Progenitor cell of endocrine pancreas (in vitro differentiated cells): ENCODE measurements at places on chromosomes 5 and 9. TPM values are rescaled to one million over a fixed set of nuclear protein-coding genes. Genes with fewer than 3 reads are reported as not detected.

- peak overlapping the region; percentile 44 for H3K4me3 ChIP-seq
- no peaks in the 10 kb centered on the region for H3K36me3 ChIP-seq
- no peak for DNase-seq
- peaks cover 47% of the 10 kb centered on the region for H3K4me1 ChIP-seq
- peak overlapping the region; percentile 89 for H3K27ac ChIP-seq
- H3K27me3 ChIP-seq, result no peaks in the 10 kb centered on the region
Measured at GRCh38 chr5:107607671-107608345, 62.9 kb downstream of the EFNA5 start.

- no peaks in the 10 kb centered on the region for H3K36me3 ChIP-seq
- peaks cover 5% of the 10 kb centered on the region for H3K4me1 ChIP-seq
- DNase-seq, result no peak
- no peak overlapping the region for H3K4me3 ChIP-seq
- peaks cover 49% of the 10 kb centered on the region for H3K27me3 ChIP-seq
Measured at GRCh38 chr9:89941875-89942274, 337.1 kb downstream of the GADD45G start.

- H3K4me3 ChIP-seq, result no peak overlapping the region
- peaks cover 5% of the 10 kb centered on the region for H3K36me3 ChIP-seq
- H3K4me1 ChIP-seq, result no peaks in the 10 kb centered on the region
- no peak overlapping the region for H3K27ac ChIP-seq
- H3K27me3 ChIP-seq, result peaks cover 12% of the 10 kb centered on the region
Measured at GRCh38 chr9:121984726-121985402, 108.2 kb downstream of the TTLL11 start.

DNA sequence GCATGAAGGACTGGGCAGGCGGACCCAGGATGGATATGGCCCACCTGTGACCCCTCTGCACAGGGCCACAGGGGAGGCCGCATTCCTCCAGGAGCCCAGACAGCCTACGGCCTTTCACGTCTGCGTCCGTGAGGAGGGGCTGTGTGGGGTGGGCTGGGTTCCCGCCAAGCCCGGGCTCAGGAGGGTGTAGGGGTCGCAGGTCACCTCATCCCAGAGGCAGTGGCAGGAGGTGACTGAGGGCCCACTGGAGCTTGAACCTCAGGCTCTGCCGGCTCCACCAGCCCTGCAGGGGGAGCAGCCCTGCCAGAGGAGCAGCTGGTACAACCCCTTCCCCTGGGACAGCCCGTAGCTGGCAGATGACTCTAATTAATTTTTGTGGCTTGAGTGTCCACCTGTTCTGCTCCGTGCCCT is 40.7 kb upstream of the CACNA1B start:
- no peaks in the 10 kb centered on the region for H3K4me1 ChIP-seq
- no peaks in the 10 kb centered on the region for H3K27me3 ChIP-seq
- no peak overlapping the region for H3K4me3 ChIP-seq
- no peak for DNase-seq
- peaks cover 27% of the 10 kb centered on the region for H3K36me3 ChIP-seq
- no peak overlapping the region for H3K27ac ChIP-seq

DNA sequence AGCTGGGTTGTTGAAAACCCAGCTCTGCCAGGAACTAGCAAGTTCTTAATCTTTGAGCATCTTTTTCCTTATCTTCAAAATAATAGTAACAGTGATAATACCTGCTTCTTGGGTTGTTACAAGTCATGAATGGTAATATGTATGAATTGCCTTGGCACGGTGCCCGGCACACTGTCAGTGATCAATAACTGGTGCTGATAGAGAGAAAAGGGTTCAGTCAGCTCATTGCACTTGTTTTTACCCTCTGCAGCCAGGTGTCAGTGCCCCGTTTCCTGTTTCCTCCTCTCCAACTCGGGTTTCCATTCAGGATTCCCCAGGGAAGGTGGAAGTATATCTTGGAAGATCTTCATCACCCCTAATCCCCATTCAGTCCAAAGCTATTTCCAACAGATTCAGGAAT is 15.8 kb upstream of the NIPAL4 start:
- no peak for DNase-seq
- H3K36me3 ChIP-seq, result no peaks in the 10 kb centered on the region
- no peak overlapping the region for H3K27ac ChIP-seq
- H3K4me3 ChIP-seq, result no peak overlapping the region
- no peaks in the 10 kb centered on the region for H3K27me3 ChIP-seq
- H3K4me1 ChIP-seq, result peaks cover 8% of the 10 kb centered on the region

NRARP gene
- 24.0 and 27.1 TPM in 2 replicates for total RNA-seq

INSL4 gene
- not detected in 2 replicates for total RNA-seq

PAEP gene
- total RNA-seq, result not detected in 2 replicates
